Fibroblast of lung (primary cell): ENCODE measurements at places on chromosomes 16 and 17.

GRCh38 chr16:56898847-56899246 lies 33.1 kb upstream of the HERPUD1 start:
- no peak for DNase-seq

DNA sequence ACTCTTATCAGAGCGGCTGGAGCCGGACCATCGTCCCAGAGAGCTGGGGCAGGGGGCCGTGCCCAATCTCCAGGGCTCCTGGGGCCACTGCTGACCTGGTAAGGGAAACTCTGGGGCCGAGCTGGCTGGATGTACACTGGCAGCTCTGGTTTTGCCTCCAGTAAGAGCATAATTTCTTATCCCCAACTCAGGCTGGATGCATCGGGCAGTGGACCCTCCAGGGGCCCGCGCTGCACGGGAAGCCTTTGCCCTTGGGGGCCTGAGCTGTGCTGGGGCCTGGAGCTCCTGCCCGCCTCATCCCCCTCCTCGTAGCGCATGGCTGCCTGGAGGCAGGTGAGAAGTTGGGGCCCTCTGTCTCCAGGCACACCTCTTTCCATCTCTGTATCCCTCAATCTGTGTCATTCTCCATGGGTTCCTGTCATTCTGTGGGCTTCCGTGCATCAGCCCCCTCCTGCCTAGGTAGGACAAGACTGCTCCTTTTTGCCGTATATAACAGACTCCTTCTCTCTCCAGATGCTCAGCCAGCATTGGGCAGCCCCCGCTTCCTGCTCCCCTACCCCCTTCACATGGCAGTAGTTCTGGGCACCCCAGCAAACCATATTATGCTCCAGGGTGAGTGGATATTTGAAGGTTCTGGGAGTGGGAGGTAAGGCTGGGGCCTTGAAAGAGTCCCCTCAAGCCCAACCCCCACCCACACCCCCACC lies 9.4 kb upstream of the TMEM88 start:
- no peak for DNase-seq

DNA sequence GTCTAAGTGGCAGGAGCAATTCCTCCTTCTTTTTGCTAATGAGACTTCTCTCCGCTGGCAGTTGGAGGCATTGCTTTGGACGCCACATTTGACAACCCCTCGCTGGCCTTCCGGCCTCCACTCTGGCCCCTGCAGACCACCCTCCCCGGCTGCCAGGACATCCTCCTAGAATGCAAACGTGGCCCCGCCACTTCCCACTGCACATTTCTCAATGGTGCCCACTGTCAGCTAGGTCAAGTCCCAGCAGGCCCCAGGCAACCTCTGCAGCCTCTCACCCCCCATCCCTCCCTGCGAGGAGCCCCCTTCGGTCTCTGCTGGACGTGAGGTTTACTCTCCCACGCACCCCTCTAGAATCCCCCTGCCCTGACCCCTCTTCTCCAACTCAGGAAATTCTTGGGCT lies 250.3 kb downstream of the FOXL1 start:
- DNase-seq = no peak

DNA sequence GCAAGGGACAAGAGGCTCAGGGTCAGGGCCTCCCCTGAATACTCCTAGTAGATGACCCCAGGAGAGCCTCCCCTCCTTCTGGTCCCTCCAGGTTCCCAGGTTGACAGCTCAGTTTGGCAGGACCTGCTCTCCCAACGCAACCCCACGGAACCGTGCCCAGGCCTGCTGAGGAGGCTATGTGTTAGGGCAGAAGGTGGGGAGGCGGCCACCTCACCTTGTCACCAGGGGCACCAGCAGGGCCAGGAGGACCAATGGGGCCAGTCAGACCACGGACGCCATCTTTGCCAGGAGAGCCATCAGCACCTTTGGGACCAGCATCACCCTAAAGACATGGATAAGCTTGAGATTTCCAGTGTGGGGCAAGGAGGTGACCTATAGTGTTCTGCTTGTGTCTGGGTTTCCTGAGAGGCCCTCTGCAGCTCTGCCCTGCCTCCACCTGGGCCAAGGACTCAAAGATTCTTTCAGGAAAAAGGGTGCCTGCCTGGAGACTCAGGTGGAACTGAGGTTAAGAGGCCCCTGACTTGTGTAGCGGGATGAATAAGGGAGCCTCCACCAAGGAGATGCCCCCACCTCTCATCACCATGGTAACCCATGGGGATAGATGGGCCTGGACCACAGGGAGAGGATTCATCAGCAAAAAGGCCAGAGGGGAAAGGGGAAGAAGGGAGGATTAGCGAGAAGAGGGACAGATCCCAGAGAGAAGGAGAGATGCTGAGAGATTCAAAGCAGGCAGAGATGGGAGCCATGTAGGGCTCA lies 10.7 kb downstream of the COL1A1 start:
- DNase-seq = peak; percentile 71

- DNase-seq = no peak
Observed at GRCh38 chr16:51112323-51112722, 38.7 kb downstream of the SALL1 start.

- peak; percentile 53 for DNase-seq
Observed at GRCh38 chr16:83926726-83927397, 26.2 kb upstream of the OSGIN1 start.

DNA sequence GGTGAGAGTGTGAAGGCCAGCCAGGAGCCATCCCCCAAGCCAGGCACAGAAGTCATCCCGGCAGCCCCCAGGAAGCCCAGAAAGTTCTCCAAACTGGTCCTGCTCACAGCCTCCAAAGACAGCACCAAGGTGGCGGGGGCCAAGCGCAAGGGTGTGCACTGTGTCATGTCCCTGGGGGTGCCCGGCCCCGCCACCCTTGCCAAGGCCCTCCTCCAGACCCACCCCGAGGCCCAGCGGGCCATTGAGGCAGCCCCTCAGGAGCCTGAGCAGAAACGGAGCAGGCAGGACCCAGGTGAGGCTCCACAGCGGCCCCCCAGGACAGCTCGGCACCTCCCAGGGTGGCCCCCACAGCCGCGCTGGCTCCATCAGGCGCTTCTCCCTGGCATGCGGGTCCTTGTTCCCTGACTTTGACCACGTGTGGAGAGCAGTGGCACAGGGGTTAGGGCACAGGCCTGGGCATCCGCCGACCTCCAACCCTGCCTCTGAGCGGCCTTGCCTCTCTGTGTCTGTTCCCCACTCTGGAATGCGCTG lies 13.5 kb downstream of the FLYWCH2 start:
- no peak for DNase-seq

DNA sequence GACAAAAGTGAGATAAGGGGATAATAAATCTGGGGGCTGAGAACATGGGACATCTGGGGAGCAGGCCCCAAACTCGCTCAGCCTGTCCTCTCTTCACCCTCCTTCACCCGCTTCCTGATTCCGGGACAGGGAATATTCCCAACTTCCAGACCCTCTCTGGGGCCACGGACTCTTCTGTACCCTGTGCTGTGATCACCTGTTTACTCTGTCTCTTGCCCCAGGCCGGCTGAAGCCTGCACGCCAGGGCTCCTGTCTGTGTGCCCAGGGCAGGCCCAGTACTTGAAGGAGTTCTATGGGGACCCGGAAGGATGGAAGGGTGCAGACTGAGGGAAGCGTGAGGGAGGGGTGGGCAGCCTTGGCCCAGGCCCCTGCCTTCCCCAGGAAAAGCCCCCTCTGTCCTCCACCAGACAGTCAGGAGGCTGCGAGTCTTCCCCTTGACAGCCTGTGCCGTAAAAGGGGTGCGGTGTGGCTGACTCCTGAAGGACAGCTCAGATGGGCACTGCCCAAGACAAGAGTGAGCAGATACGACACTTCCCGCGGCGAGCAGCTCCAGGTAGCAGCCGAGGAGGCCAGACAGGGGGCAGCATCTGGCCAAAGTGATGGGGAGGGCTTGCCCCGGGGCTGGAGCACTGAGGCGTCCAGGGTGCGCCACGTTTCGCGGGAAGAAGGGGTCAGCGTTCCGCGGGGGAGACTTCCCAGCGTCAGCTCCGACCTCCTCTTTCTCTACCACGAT lies 1.0 kb upstream of the CCNF start:
- DNase-seq = peak; percentile 9

DNA sequence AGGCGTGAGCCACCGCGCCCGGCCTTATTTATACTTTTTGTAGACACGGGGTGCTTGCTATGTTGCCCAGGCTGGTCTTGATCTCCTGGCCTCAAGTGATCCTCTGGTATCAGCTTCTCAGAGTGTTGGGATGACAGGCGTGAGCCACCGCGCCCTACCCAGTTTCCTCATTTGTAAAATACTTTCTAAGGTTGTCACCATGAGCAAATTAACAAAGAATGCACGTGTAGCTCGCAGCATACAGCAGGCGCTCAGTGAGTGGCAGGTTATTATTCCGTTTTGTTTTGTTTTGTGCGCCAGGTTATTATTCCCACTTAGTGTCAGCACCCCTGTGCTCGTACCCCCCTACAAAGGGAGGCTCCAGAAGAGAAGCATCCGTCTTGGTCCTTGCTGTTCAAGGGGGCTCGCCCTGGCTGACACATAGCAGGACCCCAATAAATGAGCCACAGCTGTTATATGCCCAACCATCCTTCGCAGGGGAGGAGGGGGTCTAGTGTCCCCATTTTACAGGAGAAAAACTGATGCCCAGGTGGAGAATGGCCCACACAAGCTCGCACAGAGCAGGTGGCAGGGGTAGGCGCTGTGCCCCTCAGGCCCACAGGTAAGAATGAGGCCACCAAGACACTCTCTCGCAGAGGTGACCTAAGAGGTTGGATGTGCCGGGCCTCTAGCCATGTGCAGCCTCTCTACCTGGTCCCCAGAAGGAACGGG lies 686 bp upstream of the MIEF2 start:
- DNase-seq = peak; percentile 60

DNA sequence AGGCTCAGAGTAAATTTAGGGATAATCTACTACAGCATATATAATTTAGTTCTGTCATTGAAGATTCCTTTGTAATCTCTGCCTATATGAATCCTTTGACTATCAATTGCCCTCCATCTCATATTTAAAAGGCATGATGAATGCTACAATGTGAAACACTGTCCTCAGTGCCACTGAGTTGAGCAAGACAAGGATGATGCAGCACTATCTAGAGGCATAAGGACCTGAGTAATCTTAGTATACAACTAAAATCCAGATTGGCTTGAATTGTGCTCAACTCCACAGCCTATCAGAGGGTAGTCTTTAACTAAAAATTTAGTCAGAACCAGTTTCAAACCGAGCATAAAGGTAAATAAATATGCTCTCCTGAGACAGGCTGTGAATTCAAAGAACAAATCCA lies 11.6 kb upstream of the STRADA start:
- no peak for DNase-seq

- DNase-seq = peak; percentile 20
Observed at GRCh38 chr16:14559809-14560241, 70.2 kb downstream of the PARN start.

- DNase-seq = peak; percentile 12
Observed at GRCh38 chr17:49438436-49439278, 24.0 kb upstream of the PHB1 start.

- no peak for DNase-seq
Observed at GRCh38 chr16:85266857-85267256, 154.6 kb upstream of the CIBAR2 start.

DNA sequence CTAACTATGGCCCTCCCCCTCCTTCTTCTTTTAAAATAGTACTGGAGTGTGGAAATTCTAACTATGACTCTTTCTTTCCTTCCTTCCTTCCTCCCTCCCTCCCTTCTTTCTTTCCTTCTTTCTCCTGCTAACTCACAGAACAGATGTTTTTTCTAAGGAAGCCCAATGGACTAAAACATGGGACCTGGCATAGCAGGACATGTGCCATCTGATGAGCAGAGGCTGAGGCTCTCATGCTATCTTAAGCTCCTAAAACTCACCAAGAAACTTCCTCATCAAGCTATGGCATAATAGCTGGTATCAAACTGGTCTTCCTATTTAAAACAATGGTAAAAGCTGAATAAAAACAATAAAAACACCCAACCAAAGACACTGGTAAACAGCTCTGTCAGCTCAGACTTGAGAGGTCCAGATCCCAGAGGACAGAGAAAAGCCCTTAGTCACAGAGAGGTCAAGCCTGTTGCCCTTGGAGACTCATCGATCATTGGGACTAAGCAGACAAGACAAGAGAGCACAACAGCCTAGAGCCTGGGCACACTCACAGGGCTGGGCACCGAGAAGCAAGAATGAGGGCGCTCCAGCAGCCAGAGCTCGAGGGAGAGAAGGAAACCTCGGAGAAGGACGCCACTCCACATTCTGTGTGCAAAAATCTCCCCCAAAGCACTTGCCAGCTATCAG lies 27.6 kb downstream of the SLC38A10 start:
- no peak for DNase-seq

GRCh38 chr17:30116661-30117551 lies at the start of gene NSRP1:
Gene NSRP1 (plus strand): TSS chr17:30116816. CDS start chr17:30116844, 28 bp downstream.
- peak; percentile 93 for DNase-seq

GRCh38 chr17:21357281-21357680 lies 18.9 kb upstream of the KCNJ12 start:
- no peak for DNase-seq

GRCh38 chr17:30376621-30377452 lies 1.9 kb upstream of the CPD start:
- peak; percentile 93 for DNase-seq

DNA sequence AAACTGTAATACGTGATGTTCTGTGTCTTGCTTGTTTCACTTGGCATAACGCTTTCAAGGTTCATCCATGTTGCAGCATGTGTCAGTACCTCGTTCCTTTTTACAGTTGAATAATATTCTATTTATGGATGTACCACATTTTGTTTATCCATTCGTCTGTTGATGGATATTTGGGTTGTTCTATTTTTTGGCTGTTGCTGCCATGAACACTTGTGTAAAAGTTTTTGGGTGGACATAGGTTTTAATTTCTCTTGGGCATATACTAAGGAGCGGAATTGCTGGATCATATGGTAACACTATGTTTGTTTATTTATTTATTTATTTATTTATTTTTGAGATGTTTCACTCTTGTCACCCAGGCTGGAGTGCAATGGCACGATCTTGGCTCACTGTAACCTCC lies 137.0 kb downstream of the MSI2 start:
- DNase-seq = no peak

DNA sequence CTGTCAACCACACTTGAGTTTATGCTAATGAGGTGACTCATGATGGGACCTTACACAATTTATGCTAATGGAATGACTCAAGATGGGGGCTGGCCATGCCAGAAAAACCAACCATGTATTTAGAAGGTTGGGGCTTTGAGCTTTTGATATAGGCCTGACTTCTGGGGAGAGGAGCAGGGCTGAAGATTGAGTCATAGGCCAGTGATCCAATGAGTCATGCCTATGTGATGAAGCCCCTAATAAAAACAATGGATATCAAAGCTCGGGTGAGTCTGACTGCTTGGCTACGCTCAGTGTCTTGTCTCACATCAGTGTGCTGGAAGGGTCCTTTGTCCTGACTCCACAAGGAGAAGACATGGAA lies 7.3 kb downstream of the MFSD6L start:
- peak; percentile 86 for DNase-seq

GRCh38 chr17:17042851-17043460 lies 699 bp downstream of the MPRIP start:
- DNase-seq = peak; percentile 51
